NCI-H1417 (cell line): ENCODE measurements at places on chromosomes 5 and 9.

GRCh38 chr9:14068690-14069089, 245.3 kb downstream of the NFIB start:
- no peak for DNase-seq

DNA sequence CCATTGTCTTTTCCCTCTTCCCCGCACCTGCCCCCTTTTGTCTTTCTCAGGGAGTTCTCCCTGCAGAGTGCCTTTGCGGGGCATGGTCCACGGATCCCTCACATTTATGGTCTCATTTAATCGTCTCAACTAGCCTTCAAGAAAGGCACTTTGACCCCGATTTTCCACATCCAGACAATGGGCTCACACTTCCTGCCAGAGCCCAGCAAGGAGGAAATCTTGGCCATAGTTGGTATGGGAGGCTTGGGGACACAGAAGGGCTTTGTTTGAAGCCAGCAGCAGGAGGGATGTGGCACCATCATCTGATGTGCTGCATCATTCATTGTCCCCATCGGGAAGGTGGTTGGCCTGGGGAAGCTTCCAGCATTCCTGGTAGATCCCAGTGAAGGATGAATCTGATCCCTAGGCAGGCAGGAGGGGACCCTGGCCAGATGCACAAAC, 24.9 kb downstream of the GSN start:
- no peak for DNase-seq

GRCh38 chr9:115864581-115864980, 289.0 kb upstream of the PAPPA start:
- DNase-seq, result no peak

DNA sequence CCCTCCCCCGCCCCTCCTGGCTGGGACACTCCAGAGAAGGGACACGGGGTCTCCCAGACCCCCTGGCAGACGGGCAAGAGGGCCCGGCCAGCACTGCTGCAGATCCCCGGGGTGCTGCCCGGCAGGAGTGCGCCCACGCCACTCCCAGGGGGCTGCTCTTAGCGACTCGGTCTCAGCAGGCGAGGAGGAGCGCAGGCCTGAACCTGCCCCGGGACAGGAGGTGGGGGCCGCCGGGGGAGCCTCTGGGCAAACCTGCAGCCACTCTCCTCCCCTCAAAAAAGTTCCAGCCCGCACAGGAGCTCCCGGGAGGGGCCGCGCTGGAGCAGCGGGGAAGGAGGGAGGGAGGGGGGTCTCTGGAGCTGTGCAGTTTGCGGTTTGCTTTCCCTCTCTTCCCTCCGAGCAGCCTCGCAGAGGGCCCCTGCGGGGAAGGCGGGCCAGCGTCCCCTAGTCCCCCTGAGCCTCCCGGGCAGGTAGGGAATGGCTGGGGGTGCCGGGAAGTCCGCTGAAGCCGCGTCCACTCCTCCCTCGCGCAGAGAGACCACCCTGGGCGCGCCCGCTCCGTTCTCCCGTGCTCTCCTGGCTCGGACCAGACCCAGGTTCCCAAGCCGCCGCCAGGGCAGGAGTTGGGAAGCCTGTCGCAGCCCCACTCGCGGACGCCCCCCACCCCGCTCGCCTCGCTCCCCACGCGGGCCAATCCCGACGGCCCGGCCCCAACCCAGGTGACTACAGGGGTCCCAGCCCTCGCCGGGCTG, 44.2 kb downstream of the NACC2 start:
- no peak for DNase-seq
